ENCODE measurements at places on chromosomes 1 and 21.

GRCh38 chr1:27218736-27219135 is 15.7 kb upstream of the WDTC1 start:
- DNase-seq = no peak

GRCh38 chr1:56526571-56527174 is 52.7 kb downstream of the PLPP3 start:
- no peak for DNase-seq

- no peak for DNase-seq
These were observed 25.6 kb downstream of the PPP1R12B start for GRCh38 chr1:202374099-202374498.

DNA sequence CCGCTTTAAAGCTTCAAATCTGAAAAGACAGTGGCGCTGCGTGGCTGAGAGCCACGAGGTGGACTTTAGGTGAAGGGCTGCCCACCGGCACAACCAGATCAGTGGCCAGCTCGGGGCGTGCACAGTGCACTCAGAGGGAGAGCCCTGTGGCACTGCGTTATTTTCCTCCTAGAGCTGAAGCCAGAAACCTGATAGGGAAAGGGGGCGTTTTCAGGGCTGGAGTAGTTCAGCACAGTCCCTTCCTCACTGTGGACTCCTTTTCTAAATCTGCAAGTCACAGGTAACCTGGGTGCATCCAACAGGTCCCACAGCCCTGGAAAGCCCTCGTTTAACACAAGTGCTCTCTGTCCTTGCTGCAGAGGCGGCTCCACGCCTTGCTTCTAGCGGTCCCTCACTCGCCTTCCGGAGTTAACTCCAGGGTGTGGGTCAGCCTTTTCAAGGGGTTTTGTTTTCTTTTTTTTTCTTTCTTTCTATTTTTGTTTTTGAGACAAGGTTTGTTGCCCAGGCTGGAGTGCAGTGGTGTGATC is 81.2 kb downstream of the GALNT2 start:
- no peak for DNase-seq

- no peak for DNase-seq
These were observed 299.6 kb downstream of the LMX1A start for GRCh38 chr1:165056914-165057313.

DNA sequence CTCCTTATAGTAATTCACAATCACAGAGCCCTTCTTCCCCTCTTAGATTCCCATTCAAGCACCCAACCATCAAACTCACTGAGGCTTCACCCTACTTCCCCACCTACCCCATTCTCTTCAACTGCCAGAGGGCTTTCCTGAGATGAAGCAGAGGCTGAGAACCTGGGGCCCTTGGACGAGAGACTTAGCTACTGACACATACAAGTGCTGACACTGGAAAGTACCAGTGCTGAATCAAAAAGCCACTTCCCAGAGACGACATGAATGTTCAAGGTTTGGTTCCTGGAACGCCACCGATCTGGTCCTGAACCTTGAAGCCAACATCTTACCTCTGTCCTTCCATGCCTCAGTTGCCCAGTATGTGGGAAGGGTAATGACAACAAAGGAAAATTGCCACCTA is 16.6 kb upstream of the RAP1A start:
- no peak for DNase-seq

DNA sequence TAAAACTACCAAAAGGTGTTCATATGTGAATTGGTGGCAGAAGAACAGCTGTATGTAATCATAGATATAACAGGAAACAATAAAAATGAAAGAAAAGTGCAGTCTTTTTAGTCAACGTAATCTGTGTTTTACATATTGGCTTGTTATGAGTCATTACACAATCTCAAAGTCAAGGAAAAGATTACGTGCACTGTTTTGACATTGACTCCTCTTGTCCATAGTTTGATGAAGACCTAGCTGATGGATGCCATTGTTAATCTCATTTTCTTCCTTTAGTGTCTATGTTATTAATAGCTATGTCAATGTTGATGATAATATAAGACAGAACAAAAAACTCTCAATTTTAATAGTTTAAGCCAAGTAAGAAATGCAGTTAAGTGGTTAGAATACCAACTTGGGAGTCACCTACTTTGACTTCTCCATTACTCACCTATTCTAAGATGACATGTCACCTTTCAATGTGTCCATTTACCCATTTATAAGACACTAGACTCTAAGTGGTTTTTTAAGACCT is 84.5 kb upstream of the SAMSN1 start:
- no peak for DNase-seq

- no peak for DNase-seq
These were observed 270.0 kb downstream of the TRABD2B start for GRCh38 chr1:47727051-47727696.

DNA sequence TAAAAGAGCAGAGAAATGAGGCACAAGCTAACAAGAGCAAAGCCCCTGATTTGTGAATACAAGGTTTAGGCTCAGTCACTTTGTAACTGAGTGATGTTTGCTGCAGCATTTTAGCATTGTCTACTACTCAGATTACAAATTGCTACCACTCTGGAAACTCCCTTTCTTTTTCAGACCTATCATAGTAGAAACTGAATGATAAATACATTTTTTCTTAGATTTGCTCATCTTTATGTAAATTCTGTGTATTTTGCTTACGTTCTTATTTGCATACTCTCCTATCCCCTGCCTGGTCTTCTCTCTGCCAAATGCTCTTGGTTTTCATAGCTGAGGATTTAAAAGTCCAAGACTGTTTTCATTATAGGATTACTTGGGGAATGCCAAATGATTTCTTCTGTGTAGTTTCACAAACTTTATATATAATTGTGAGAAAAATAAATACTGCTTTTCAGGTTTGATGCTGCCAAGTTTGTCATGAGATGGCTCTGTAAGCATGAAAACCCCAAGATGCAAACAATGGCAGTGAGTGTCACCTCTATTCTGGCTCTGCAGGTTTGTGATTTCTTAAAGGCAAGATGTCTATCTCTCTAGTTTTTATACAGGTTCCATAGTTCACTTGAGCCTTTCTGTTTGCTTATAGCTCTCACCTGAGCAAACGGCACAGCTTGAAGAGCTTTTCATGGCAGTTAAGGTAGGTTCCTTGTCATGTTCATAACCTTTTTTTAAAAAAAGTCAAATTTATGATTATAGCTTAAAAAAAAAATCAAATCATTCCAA is 24.7 kb downstream of the ZYG11A start:
- no peak for DNase-seq

DNA sequence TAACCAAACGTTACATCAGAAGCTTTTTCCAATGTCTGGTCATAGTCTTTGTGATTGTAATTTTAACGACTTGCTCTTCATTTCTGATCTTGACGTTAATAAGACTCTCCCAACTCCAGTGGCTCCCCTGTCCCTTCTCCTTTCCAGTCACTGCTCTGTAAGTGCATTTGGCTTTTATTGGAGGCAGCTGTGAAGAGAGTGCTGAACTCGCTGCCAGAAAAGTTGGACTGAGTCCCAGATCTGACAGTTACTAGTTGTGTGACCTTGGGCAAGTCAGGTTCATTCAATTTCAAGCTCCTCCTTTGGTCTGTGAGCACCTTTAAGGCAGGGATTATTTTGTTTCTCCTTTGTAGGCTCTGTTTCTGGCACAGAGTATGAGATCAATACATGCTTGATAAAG is 109.6 kb upstream of the TSPAN2 start:
- DNase-seq = no peak

DNA sequence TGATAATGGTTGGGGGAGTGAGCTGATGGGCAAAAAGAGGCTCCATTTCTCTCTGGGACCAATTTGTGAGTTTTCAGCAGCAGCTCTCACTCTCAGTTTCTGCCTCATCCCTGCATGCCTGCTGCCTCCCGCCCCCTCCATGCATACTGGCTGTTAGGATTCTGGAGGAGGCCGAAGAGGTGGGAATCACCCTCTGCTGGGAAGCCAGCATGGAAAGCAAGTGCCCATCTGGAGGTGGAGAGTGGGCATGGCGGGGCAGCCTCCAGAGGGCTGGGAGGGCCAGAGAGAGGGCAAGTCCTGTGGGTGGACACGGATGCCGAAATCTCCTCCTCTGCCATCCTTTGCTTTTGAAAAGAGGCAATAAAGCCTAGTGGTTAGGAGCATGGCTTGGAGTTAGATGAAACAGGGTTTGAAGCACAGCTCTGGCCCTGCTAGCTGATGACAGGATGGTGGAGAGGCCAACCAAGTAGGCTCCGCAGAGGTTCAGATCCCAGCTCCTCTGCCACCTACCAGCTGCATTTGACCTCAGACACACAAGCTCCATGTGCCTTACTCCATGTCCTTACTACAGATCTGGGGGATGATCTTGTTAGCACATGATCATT is 113.4 kb downstream of the GRIK3 start:
- DNase-seq = no peak

GRCh38 chr21:36747041-36747814 is 48.3 kb downstream of the SIM2 start:
- DNase-seq = no peak

- DNase-seq = no peak
These were observed 21.1 kb downstream of the SYNC start for GRCh38 chr1:32681509-32681908.

- no peak for DNase-seq
These were observed 111.8 kb downstream of the OSBPL9 start for GRCh38 chr1:51728611-51729155.

DNA sequence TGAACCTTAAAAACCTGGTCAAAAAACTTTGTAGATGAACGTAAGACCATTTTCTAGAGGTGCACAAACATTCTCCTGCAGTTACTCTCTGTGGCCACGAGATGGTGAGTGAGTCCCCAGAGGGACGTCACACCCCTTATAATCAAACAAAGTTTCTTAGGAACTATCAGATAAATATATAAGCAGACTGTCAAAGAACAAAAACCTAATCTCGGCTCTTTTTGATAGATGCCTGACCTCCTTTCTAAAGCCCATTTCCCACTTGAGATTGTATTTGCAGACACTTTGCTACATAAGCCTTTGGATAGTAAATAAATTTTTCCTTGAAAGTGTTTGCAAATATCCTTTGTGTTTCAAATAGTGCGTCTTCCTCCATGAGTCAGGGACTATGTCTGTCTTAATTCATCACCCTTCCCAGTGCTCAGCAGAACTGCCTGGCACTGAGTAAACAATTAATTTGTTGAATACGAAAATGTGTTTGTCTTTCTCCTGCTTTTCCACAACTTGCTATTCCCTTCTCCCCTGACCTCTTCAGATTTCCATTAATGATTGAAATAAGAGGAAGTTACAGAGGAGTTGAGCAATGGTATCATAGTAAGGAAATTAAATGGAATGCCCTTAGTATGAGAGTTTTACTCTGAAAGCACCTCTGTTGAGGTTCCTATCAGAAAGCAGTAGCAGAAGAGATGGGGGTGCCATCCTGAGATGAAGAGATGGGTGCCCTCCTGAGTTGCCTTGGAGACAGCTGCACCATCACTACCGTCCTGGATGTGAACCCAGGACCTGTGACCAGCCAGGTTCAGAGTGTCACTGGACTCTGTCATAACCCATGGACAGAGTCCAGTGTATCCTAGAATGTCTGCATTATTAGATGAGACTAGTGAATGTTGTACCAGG is 57.8 kb upstream of the RAVER2 start:
- no peak for DNase-seq

- no peak for DNase-seq
These were observed 115.6 kb downstream of the XCL2 start for GRCh38 chr1:168428063-168428731.

GRCh38 chr1:67814121-67814772 is 19.0 kb downstream of the GNG12 start:
- no peak for DNase-seq
